ENCODE measurements at places on chromosomes 13 and 19.

DNA sequence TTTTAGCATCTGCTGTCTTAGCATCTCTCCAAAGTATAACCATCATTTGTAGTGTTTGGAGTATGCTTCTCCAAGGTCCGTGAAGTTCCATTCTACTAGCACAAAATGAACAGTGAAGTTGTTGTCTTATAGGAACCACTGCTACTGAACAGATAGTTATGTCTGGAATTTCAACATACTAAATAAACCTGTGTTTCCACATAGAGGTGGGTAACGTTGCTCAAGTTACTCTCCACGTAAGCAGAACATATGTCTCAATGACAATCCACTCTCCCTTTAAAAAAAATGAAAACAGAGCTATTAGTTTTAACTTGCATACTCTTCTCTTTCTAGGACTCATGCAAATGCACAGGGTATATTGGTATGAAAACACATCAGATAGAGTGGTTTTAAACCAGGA, 184.3 kb upstream of the TRPC4 start:
- DNase-seq = no peak

DNA sequence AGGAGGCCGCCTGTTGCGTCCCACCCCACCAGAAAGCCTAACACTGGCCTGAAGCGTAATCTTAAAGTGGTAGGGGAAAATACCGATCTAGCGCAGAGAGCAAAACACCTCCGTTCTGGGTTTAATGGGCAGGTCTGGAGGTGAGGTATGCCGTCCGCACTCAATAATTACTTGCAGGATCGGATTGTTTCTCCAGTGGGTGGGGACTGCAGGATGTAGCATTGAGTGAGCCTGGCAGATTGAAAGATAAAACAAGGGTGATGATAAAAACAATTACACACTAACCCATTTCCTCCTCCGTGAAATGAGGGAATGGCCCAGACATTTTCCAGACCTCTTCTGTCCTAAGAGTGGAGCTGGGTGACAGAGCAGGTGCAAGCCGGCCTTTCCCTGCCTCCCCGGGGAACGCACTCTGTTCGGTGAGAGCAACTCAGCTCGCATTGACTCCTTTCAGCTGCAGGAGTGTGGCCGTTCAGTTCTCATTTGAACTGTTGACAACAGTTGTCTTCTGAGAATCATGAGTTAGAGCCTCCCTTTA, 110.2 kb upstream of the DOCK9 start:
- no peak for DNase-seq

DNA sequence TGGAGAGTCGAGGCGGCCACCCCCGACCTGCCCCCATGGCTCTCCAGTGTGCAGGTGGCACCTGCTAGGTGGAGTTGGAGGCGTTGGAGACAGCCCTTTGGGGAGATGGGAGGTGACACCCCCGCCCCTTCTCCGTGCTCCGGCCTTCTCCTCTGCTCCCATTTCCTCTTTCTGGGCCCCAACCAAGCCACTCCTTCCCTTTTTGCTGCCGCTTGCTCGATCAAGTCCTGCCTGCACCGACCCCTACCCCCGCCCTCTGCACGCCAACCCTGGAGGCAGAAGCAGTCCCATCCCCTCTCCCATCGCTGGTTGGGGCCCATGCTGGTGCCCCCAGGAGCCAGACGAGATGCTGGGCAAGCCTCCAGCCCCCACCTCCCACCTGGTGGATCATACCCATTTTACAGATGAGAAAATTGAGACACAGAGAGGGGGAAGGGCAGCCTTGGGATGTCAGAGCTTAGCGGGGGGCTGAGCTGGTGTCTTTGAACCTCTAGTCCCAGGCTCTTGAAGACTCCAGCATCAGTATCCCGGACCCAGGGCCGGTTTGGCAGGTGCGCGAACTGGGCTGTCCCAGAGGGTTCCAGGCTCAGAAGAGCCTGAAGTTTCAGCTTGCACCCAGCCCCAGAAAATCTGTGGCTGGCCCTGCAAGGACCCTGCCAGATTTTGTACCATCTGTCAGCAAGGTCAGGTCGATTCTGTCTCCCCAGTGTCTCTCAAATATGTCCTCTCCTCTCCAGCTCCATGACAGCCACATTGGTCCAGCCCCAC, 10.3 kb downstream of the GNA15 start:
- no peak for DNase-seq

DNA sequence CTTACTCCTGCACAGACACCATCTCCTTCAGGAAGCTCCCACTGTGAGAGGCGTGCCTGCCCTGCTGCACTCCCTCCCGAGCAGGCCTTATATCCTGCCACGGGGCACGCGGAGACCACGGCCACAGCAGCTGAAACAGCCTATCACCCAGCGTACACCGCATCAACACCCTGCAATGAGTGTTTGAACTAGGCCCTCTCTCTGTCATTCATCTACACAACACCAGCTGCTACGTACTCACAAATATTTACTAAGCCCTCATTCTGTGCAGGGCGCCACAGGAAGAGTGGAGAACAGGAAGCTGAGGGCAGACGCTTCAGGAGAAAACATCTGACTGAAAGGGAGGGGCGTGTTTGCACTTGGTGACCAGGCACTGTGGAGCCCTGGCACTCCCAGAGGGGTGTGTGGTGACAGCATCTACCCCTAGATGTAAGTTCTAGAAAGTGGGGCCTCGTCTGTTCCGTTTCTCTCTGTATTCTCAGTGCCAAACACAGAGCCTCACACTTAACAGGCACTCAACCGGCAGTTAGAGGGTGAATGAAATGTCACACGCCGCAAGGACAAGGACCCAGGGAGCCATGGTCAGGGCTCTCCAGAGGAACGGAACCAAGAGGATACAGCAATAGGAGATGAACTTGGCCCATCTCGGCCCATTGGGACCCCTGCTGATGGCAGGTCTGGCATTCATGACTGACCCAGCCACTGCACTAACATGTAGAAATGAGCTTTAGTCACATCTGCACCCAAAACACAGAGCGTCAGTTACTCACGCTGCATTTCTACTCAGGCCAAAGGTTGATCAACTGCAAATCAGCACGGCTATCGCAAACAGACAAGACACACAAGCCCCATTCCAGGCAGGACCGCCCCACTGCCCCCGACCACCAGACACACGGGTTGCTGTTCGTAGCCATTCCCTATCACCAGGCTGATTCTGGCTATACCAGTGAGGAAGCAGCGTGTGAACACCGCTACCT, 15.7 kb downstream of the RANBP3 start:
- DNase-seq = peak; percentile 58

DNA sequence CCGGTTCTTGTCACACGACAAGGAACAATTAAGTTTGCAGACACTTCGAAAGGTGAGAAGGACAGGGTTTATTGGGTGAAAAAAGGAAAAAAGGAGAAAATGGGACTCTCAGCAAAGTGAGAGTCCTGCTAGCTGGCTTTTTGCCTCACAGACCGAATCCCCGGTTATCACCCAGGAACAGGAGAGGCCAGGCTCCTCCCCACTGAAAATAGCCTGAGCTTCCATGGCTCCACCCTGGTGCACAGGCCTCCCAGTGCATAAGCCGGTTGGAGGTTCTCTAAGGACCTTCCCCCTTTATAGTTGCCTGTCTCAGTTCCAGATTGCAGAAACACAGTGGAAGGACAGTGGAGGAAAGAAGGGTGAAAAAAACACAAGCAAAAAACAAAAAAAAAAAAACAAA, 571.7 kb downstream of the KCTD12 start:
- no peak for DNase-seq

All from fibroblast of pulmonary artery (primary cell).